ENCODE measurements at places on chromosomes 7 and 10.

DNA sequence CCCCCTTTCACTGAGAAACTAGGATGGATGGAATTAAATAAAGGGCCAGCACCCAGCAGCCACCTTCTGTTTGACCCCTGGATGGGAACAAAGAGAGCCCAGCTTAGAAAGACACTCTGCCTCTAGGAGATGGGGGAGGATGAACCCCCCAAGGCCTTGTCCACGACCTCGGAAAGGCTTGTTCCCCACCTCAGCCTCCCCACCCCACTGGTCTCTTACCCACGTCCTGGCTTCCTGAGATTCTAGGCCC lies 9.7 kb downstream of the ITPRIP start:
- DNase-seq = no peak

DNA sequence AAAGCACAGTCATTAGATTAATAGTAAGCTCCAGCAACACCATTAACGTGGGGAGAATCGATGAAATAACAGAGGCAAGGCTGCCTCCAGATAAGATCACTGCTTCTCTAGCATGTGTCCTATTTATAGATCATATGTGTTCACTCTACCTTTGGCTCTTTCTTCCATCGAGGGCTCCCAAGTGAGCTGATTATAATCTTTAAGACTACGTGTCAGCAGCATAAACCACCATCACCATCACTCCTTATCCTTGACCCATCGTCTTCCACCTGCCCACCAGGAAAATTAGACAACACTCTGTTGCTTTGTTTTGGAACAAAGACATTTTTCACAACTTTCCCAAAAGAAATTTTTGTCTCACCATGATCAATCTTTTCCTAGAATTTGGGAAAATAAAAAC lies 71.2 kb upstream of the CARD11 start:
- no peak for DNase-seq

GRCh38 chr7:1027242-1028043 lies 16.9 kb upstream of the GPR146 start:
- no peak for DNase-seq

DNA sequence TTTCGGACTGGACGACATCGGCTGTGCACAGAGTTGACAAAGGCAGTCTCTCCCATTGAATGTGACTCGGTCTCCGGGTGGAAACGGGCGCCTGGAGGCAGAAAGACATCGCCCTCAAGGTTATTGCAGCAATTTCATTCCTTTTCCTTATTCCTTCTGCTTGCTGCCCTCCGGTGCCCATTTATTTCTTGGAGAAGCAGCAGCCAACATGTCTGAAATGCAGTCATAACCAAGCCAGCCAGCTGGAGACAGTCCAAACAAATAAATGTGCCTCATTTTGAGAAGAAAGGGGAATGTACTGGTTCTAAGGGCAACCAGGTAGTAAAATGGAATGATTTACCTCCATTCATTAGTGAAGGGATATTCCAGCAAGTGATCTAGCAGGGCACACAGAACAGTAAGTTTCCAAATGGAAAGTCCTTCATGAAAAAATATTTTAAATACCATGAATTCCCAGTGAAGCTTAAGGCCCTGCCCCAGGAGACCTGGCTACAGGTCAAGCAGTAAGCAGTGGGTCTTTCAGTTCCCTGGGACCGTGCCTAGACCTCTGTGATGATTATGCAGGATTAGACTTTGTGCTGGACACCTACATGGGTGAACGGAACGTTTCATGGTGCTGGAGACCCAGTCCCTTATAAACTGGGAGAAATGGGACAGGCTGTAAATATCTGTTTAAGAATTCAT lies 86.6 kb downstream of the ABLIM1 start:
- DNase-seq = no peak

DNA sequence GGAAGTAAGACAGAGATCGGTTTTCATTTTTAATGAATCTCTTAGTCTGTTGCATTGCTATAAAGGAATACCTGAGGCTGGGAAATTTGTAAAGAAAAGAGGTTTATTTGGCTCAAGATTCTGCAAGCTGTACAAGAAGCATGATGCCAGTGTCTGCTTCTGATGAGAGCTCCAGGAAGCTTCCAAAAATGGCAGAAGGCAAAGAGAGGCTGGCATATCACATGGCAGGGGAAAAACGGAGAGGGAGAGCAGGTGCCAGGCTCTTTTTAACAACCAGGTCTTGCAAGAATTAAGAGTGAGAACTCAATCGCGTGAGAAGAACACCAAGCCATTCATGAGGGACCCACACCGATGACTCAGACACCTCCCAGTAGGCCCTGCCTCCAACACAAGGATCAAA lies 125.0 kb upstream of the THSD7A start:
- DNase-seq = no peak

- no peak for DNase-seq
Observed at GRCh38 chr7:132280335-132280734, 295.9 kb downstream of the PLXNA4 start.

- no peak for DNase-seq
Observed at GRCh38 chr7:138345567-138345966, 114.5 kb upstream of the TRIM24 start.

DNA sequence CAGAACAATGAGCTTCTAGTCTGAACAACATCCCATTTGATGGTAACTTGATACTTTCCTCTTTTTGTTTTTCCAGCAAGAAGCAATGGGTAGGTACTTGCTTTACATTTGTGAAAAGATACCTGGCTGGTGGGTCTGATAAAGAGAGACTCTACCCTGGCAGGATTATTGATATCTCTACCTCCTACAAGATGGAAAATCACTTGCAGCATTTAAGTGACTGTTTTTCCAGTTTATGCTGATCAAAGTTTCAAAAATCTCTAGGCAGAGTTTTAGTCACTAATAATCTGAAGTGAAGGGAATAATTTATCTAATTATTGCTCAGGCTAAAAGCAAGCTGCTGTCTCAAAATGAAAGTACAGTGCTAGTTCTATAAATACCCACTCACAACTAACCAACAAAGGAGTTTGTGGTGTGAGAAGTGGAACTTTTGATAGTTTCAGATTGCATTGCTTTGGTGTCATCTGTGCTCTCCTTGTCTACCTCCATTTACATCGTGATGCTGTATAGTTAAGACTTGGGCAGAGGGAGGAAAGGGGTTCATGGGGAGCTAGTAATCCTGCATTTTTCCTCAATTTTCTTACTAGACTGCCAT lies 86.0 kb upstream of the ANKRD1 start:
- DNase-seq = no peak

DNA sequence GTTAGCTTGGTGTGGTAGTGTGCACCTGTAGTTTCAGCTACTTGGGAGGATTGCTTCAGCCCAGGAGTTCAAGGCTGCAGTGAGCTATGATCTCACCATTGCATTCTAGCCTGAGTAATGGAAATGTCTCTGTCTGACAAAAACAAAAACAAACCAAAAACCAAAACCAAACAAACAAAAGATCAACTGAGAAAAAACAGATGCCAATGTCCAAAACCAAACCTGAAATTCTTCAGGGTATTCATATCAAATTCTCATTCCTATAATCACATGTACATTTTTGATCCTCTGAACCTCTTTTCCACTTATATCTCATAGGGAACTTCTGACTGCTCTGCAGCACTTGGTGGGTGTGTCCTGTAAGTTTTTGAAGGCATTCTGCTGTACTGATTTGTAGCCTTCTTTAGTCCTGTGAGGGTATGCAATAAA lies 87.0 kb downstream of the CDK6 start:
- DNase-seq = no peak

GRCh38 chr7:83119494-83119893 lies 43.2 kb downstream of the PCLO start:
- DNase-seq = no peak

DNA sequence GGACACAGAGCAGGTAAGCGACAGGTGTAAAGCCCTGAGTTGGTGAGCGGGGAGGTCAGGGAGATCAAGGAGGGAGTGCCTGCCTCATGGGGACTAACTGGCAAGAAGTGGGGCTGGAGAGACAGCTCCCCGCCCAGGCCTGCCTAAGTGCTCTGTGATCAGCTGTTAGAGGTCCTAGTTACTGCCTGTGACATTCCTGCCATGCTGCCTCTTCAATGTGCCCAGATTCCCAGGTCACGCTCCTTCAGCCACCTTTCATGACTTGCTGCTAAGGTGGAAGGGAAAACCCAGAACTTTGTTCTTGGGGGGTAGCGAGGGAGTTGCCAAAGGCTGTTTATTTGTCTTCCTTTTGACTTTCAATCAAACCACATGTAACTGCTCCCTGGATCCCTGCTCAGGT lies 114.3 kb upstream of the ZNF438 start:
- DNase-seq = no peak

DNA sequence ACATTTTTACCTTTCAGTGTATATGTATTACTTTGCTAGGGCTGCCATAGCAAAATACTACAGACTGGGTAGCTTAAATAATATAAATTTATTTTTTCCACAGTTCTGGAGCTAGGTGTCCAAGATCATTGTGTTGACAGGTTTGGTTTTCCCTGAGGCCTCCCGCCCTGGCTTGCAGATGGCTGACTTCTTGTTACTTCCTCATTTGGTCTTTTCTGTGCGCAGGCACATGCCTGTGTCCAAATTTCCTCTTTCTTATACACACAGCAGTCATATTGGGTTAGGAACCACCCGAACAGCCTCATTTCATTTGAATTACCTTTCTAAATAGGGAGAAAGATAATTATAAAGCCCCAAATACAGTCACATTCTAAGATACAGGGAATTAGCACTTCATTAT lies 521.6 kb upstream of the SORCS1 start:
- no peak for DNase-seq

GRCh38 chr7:76428868-76429805 lies 4.4 kb downstream of the ZP3 start:
- no peak for DNase-seq

DNA sequence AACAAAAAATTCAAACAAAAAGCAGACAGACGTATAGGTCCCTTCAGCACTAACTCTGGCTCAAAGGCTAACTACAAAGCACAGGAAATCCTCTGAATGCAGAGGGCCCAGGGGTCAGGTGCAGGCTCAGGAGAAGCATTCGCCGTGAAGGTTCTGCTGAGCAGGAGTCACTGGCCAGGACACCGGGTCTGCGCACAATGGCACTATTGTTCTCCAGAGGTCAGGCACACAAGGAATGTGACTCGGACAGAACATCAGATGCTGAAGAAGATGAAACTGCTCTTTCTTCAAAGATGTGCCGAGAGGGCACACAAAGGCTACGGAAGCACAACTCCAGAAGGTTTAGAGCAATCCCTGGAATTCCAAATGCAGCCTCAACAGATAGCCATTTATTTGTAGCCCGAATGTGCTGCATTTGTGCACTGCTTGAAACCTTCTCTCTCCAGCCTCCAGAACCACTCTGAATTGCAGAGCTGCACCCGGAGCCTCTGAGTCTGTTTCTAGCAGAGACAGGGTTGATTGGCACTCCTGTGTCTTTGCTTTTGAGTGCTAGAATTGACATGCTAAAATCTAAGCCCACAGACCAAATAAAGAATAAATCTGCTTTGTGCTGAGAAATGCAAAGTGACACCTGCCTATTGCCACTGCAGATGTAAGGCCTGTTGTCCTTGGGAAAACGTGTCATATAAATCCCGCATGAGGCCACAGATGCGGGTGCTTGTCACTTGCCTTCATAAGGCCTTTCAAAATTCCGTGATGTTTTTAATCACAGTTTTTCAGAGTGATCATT lies 85.4 kb upstream of the AFAP1L2 start:
- no peak for DNase-seq

DNA sequence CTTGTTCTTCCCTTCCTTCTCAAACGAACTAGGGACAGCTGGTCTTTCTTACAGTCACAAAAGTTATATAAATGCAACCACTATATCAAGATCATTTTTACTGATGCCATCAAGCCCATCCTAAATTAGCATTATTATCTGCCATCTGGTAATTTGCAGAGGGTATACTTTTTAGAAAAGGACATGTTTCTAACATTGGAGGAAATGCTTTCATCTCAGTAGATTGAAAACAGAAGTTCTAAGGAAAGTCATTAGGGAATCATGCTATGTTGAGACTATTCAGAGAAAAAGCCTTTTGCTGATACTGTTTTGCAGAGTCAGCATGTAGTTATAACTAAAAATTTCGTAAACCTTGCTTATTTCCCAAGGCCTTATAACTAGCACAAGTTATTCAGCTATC lies 146.7 kb downstream of the WNT2 start:
- no peak for DNase-seq

DNA sequence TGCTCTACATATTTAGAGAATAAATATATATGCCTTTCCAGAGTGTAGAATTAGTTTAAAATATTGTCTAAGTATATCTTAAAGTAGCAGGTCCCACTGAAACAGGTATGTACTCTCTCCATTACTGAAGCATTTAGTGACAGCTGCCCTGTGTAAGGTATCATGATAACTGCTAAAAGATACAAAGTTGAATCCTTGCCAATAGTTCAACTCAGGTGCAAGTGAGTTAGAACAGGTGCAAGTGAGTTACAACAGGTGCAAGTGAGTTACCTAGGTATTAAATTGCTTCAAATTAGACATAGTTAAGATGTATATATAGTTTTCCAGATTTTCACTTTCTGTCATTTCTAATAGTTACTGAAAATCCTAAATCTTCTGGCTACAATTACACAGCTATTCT lies 119.1 kb downstream of the CNOT4 start:
- DNase-seq = no peak

DNA sequence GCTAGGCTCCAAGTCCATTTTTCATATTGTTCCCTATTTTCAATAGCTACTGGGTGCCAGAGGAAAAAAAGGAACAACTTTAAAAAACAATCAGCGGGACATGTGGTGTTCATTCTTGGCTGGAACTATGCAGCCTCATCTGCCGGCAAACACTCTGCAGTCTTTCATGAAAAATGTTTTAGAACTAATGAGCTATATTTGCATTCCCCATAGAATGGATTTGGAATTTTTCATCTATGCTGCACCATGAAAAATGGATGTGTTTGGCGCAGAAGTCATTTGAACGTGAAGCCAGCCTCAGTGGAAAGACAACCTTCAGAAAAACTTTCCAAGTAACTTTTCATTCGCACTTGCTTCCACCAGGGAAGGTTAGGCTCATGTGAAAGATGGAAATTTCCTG lies 270.5 kb downstream of the SKAP2 start:
- DNase-seq = no peak

DNA sequence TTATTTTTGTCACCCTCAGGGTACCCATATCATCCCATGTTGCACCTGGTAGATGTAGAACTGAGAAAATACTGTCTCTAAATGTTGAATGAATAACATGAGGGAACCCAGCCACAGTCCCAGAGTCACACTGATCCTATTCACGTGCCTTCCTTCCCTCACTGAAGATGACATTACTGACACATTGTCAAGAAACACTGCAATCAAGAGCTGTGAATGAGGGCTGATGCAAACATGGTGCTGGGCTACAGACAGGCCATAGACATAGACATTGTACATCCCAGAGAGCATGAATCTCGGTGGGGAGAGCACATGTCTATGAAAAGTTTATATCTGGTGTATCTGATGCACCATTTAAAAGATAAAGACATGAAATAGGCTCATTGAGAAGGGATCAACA lies 9.8 kb downstream of the SLC13A4 start:
- no peak for DNase-seq

- DNase-seq = no peak
Observed at GRCh38 chr10:3525832-3526449, 259.1 kb downstream of the KLF6 start.
